ENCODE measurements at places on chromosomes 5 and 9.

DNA sequence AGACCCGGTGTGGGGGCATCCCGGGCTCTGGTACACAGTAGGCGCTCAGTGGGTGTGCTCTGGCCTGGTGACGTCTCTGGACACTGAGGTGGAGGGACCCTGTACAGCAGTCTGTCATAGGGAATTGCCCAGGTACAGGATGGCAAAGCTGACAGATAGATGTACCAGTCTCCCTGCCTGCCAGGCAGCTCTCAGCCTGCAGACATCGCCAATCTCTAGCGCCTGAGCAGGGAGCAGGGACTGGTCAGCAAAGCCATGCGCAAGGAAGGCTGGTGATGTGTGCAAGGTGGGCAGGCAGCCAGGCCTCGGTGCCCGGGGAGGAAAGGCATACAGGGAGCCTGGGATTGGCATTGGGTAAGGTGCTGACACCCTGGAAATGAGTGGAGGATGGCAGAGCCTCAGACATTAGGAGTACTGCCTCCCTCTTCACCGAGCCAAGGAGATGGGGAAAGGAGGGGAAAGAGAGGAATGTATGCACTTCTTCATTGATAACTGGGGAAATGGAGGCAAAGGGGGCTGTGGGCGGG is 33.9 kb upstream of the BRD3 start:
- no peak for DNase-seq

DNA sequence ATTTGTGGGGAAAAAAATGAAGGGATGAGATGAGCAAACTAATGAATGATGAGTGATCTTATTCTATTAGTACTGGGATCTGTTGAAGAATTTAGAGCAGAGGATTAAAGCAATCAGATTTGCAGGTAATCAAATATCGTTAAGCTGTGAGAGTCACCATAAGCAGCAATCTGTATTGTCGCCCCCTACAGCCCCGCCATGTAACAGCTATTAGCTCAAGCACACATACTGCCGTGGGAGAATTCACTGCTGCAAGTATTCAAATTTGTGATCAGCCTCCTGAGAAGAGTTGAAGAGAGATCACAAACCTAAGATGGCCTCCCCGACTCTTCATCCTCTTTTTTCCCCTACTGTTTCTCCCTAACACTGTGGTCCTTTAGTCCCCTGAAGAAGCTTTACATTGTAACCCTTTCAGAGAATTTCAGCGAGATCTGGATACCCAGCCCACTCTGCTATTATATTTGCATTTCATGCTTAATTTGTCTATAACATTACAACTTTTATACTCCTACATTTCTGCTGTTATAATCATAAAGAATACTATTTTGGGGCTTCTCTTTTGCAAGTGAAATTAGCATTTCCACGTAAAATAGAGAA is 28.5 kb upstream of the PHF24 start:
- peak; percentile 11 for DNase-seq

DNA sequence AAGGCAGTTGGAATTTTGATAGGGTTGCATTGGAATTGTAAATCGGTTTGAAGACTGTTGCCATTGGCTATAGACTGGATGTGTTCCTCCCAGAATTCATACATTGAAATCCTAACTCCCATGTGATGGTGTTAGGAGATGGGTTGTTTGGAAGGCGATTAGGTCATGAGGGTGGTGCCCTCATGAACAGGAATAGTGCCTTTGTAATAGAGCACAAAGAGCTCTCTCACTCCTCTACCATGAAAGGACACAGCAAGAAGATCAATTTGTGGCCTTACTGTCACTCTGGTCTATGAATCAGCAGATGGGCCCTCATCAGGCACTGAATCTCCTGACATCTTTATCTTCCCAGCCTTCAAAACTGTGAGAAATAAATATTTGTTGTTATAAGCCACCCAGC is 133.2 kb downstream of the PARP8 start:
- DNase-seq, result no peak

DNA sequence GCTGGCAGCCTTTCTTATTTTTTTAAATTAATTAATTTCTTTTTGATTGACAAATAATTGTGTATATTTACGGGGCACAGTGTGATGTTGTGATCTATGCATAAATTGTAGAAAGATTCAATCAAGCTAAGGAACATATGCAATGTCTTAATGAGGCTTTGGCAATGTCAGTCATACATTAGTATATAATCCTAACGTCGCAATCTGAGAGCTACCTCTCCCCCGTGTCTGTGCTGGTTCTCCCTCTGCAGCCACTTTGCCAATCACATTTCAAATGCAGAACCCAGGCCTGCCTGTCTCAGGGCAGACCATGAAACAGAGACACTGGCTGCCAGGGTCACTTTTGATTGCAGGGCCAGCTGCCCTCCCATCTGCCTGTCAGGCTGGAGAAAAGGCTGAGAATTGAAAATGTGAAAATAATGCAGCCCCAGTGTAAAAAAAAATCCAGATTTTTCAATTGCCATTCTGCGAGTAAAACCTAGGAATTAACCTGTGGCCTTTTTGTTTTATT is 56.3 kb downstream of the SLC24A2 start:
- DNase-seq, result no peak

GRCh38 chr5:125612181-125612721 is 811.0 kb upstream of the GRAMD2B start:
- no peak for DNase-seq

GRCh38 chr5:149504677-149505076 is 46.6 kb downstream of the CSNK1A1 start:
- DNase-seq, result no peak

GRCh38 chr5:39231705-39232525 is 12.6 kb upstream of the FYB1 start:
- no peak for DNase-seq

- DNase-seq, result no peak
Observed at GRCh38 chr5:126471875-126472537, 48.8 kb downstream of the GRAMD2B start.

DNA sequence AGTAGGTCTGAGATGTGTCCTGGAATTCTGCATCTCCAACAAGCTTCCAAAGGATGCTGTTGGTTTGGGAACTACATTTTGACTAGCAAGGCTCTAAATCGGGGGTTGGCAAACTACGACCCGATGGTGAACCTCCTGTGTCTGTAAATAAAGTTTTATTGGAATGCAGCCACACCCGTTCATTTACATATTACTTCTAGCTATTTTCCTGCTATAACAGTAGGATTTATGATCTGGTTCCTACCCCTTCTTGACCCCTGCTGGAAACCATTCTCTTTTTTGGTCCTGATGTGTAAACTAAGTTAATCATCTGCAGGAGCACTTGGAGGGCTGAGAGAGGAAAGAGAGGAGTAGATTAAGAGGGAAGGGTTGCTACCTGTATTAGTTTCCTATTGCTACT is 454.5 kb downstream of the RASEF start:
- DNase-seq, result no peak

- DNase-seq, result peak; percentile 42
Observed at GRCh38 chr9:126514037-126514821, 99.5 kb upstream of the LMX1B start.

DNA sequence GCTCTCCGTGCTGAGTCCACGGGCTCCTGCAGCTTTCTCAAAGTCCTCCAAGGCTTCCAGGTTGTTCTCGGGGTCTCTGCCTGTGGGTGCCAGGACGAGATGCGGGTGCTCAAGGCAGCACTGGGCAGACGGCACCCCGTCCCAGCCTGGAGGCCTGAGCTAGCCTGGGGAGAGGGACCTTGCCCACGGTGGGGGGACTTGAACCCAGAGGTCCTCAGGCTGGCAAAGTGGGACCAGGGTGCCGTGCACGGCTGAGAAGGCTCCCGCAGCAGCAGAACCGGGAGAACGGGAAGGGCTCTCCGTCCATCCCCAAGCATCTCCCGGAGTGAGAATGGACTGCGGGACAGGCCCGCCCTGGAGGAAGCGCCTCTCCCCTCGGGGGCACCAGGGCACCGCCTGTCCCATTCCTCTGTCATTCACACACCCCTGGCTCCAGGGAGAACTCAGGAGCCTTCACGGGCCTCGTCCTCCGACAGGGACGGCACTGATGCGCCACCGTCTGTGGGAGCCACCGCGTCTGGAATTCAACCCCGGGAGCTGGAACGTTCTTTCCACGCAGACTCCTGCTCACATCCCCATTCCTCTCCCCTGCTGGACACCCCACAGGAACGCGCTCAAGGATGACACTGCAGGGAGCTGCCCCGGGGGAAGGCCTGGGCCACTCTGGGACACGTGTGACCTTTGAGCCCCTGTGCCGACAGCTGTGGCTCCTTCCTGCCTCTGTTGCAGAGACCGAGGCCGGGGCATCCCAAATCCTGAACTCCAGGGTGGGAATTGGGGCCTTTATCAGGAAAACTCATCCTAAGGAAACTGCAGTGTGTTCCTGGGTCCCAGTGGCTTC is 16.3 kb upstream of the OBP2B start:
- no peak for DNase-seq

GRCh38 chr9:20610591-20610990 is 11.7 kb downstream of the MLLT3 start:
- no peak for DNase-seq

GRCh38 chr5:176743136-176743861 is 67.1 kb upstream of the UNC5A start:
- DNase-seq, result no peak

DNA sequence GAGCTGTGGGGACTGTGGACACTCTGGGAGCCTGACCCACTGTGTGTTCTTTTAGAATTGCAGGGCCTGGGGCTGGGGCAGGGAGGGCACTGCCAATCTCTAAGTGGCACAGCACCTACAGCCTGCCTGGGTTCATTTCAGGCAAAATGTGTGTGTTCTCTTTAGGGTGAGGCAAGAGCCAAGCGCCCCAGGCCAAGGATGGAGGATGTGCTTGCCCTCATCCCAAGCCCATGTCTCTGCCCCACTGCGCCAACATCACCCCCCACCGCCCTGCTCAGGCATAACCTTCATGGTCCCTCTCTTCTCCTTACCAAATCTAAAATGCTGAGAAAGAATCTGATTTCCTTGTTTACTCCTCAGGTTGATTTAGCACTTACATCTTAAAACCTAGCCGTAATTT is 304.4 kb downstream of the RAB3C start:
- no peak for DNase-seq

GRCh38 chr9:127812936-127813675 is 10.4 kb downstream of the FPGS start:
- DNase-seq, result no peak

DNA sequence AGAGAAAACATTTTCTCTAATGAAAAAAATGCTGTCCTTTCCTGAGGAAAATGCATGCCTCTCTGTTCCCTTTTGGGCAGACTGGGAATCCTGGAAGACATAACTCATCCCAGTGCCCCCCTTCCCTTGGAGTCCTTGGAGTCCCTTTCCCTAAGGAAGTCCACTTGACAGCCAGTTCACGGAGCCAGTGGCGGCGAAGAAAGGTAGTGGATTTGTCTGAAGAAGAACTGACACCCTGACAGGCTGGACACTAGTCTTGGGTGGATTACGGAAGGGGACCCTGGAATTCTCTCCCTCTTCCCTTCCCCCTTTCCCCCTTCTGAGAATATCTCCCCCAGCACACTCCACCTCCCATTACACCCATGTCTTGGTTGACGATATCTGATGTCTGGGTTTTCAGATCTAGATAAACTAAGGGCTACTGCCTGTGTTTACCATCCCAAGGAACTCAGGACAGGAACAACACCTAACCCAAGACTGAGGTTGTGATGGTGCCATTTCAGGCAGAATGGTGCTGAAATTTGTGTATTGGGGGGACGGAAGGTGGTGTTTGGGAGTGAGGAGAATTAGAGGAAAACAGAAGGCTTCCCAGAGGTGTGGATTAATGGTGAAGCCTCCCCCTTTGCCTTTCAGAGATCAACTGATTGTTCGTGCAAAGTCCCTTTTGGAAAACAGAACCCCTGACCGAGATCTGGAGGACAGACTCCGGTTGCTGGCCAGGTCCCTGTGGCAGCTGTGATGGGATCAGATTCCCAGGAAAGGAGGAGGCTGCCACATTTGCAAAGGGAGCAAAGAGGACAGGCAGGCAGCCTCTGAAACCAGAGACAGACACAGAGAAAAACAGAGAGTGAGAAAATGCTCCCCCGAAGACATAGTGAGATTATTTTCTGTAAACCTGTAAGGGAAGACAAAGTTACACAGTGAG is 704 bp downstream of the SPARC start:
- DNase-seq, result no peak

- DNase-seq, result no peak
Observed at GRCh38 chr5:8060235-8060952, 191.4 kb downstream of the MTRR start.

DNA sequence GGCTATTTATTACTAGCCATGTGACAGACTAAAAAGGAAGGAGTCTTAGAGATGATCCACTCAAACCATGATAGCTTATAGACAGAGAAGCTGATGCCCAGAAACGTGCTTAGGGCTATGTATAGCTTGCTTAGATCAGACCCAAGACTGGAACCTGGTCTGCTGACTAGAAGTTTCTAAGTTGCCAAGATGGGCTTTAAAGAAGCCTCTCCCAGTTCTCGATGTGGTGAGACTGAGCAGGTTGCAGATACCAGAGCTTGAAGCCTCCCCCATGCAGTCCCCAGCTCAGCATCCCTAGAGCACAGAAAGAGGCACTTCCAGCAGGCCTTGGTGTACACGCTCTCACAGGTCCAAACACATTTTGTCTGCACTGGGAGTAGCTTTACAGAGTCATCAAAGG is 51.1 kb upstream of the ATP10B start:
- DNase-seq, result no peak

DNA sequence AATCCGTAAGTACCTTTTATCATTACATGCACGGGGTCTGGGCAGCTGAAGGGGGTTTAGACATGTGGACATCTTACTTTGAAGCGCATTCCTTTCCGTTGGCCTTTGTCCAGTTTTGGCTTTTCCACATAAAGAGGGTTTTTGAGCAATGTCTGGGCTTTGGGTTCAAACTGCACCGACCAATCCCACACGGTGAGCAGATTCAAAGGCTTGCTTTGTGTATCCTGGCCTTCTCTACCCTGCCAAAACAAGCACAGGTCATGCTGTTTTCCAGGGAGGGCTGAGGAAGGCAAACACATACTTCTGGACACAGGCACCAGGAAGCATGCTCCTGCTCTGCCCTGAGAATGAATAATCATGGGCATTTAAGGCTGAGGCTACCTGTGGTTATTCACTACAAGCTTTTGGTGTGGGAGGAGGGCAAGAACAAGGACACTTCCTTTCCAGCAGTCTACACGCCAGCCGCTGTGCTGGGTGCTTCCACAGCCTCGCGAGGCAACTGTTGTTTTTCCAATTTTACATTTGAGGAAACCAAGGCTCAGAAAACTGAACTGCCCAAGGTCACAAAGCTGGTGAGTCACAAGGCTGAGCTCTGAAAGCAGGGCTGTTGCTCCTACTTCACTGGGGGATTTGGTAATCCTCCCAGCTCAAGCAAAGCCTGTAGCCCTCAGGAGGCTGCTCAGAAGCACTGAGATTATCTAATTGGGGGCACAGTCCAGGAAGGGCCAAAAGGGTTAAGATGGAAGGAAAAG is 59.8 kb upstream of the GOLPH3 start:
- DNase-seq, result peak; percentile 77

- DNase-seq, result no peak
Observed at GRCh38 chr9:82021198-82021597, 32.6 kb downstream of the SPATA31D1 start.
